A549 treated with CpdA at 1 μM for 4 hours (cell line): ENCODE measurements at places on chromosomes 3 and 15. TPM values are rescaled to one million over a fixed set of nuclear protein-coding genes. Genes with fewer than 3 reads are reported as not detected.

Gene IQCF5
- total RNA-seq, result not detected in 5 replicates

Gene C2CD4A
- total RNA-seq, result 0.02 to 0.05 TPM (median 0.04 TPM) in 4 of 5 replicates, not detected in the other

Gene SLC6A1
- 0.02 TPM in 1 of 5 replicates, not detected in the others for total RNA-seq

Gene OXTR
- 9.0 to 10.9 TPM (median 9.4 TPM) in 5 replicates for total RNA-seq

Gene CHST2
- total RNA-seq, result 0.44 to 1.0 TPM (median 0.82 TPM) in 5 replicates

Gene CLSTN2
- 0.02 to 0.08 TPM (median 0.02 TPM) in 5 replicates for total RNA-seq

Gene BNIP2
- total RNA-seq, result 66.7 to 113 TPM (median 71.4 TPM) in 5 replicates

Gene NEK11
- total RNA-seq, result 3.6 to 4.7 TPM (median 3.7 TPM) in 5 replicates

Gene MOBP
- 0.09 to 0.25 TPM in 2 of 5 replicates, not detected in the others for total RNA-seq

Gene SEMA5B
- 0.17 to 0.40 TPM (median 0.29 TPM) in 5 replicates for total RNA-seq

Gene TICRR
- 12.8 to 15.7 TPM (median 14.9 TPM) in 5 replicates for total RNA-seq
